Right lobe of liver (tissue), 6 donors: ENCODE measurements at places on chromosomes 1 and 21. TPM values are rescaled to one million over a fixed set of nuclear protein-coding genes. Genes with fewer than 3 reads are reported as not detected.

Gene TIE1
- total RNA-seq = 6.3 TPM

DNA sequence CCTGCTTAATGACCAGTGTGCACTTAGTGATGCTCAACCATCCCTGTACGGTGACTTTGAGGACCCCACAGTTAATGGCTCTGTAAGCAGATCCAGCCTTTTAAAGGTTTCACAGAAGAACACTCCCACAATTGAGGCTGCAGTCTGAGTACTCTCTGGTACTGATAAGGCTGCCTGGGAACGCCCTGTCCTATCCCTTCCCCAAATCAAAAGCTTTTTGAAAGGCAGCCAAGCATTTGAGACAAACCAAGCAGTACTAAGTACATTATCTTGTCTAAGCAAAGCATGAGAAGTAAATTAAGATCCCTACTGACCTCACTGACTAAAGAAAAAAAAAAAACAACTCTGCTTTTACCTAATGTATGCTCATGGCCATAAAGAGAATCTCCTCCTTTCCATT lies 60.7 kb downstream of the SH3GLB1 start:
- H3K36me3 ChIP-seq = no peaks in the 10 kb centered on the region
- no peaks in the 10 kb centered on the region for H3K4me1 ChIP-seq
- no peak for DNase-seq
- H3K27ac ChIP-seq = no peak overlapping the region

GRCh38 chr1:98906809-98907208 lies 97.9 kb downstream of the PLPPR5 start:
- H3K4me3 ChIP-seq = no peak overlapping the region
- no peak for DNase-seq
- H3K27ac ChIP-seq = no peak overlapping the region
- no peaks in the 10 kb centered on the region for H3K36me3 ChIP-seq
- no peaks in the 10 kb centered on the region for H3K27me3 ChIP-seq
- H3K4me1 ChIP-seq = no peaks in the 10 kb centered on the region

Gene KIRREL1
- 4.9 TPM for total RNA-seq

DNA sequence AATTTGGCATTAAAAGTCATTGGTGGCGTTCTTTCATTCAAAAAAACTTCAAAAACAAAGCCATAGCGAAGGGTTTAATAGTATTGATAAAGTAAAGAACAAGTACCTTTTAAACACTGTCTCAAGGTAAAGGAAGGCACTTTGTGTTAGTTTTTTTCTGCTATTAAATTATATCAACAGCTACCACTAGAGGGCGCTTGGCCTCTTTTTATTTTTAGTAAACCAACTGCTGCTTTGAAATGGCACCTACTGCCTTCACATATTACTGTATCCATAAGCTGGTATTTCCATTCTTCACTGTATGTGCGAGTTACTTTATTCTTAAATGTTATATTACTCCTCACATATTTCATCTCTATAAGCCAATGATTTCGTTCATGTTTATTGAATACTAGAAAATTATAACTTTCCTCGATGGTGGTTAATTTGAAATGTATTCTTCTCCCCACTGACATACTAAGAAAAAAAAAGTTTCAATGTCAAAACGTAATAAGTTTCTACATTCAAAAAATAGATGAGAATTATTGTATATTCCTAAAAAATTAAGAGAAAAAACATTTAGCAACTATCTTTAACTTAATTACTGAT lies 125.7 kb upstream of the CXADR start:
- DNase-seq = no peak
- H3K4me1 ChIP-seq = no peaks in the 10 kb centered on the region
- no peak overlapping the region for H3K4me3 ChIP-seq
- no peaks in the 10 kb centered on the region for H3K36me3 ChIP-seq
- H3K27me3 ChIP-seq = no peaks in the 10 kb centered on the region
- no peak overlapping the region for H3K27ac ChIP-seq

GRCh38 chr1:91582431-91582921 lies 81.8 kb downstream of the CDC7 start:
- H3K36me3 ChIP-seq = no peaks in the 10 kb centered on the region
- H3K27ac ChIP-seq = no peak overlapping the region
- no peak overlapping the region for H3K4me3 ChIP-seq
- H3K27me3 ChIP-seq = no peaks in the 10 kb centered on the region
- no peak for DNase-seq

Gene RXRG
- not detected for total RNA-seq

DNA sequence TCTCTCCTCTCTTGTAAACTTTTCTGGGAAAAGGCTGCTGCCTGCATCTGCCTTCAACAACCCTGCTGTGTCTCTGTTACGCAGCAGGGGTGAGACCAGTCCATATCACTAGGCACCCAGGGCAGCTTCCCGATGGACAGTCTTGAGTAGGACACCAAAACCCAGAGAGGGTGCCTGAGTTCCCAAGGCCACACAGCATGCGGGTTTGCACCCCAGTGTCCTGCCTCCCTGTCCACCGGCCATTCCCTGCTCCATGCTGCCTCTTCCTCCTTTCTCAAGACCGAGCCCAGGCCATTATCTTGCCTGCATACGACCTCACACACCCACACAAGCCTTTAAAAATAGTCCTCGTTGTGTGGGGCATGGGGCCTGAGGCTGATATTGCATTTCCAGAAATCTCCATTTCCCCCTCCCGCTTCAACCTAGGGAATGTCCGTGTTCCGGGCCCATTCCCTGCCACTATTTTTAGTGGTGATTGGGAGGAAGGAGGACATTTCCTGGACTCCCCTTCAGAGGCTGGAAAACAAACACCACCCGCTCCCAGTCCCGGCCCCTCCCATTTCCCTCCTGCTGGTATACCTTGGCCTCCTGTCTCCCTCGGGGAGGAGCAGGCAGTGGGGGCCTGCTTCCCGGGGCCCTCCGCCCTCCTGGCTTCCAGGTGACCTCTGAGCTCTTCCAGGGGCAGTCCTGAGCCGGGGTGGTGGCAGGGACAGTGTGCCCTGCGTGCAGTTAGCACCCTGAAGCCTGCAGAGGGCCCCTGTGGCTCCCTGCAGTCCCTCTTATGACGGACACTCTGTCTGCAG lies 132.4 kb upstream of the TMEM51 start:
- no peak overlapping the region for H3K4me3 ChIP-seq
- peak overlapping the region; percentile 43 for H3K27ac ChIP-seq
- H3K27me3 ChIP-seq = no peaks in the 10 kb centered on the region
- H3K36me3 ChIP-seq = no peaks in the 10 kb centered on the region
- no peak for DNase-seq
